ENCODE measurements at places on chromosomes 16 and 17.

DNA sequence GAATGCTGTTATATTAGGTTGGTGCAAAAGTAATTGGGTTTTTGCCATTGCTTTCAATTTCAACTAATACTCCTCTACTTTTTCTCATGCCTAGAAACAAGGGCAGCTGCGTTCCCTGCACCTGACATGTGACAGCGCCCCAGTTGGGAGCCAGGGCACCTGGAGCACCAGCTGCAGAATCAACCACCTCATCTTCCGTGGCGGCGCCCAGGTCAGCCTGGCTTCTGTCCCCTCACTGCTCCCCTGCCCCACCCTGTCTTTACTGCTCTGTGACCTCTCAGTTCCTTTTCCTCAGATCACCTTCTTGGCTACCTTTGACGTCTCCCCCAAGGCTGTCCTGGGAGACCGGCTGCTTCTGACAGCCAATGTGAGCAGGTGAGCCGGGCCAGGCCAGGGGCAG is 16.4 kb upstream of the ITGAD start:
- DNase-seq = no peak

DNA sequence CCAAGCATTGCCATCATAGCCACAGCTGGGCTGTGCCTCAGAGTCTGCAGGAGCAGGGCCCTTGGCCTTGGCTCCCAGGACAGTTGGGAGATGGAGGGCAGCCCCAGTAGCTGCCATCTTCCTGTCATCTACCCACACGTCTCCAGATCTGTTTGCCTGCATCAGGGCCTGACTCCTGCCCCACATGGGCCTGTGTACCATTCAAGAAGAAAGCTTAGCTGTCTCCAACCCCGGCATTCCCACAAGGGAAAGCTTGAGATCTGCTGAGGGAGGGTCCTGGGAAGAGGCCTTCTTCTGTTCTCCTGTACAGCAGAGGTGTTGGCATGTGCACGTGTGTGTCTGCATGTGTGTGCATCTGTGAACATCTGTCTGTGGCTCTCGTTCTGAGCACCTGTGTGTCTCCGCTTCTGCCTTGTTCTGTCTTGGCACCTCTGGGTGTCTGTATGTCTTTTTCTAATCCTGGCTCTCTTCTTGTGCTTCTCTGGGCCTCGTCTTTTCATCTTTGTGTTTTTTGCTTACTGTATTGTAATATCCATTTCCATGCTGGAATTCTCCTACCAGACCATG is 122.2 kb downstream of the MRM1 start:
- DNase-seq = no peak

DNA sequence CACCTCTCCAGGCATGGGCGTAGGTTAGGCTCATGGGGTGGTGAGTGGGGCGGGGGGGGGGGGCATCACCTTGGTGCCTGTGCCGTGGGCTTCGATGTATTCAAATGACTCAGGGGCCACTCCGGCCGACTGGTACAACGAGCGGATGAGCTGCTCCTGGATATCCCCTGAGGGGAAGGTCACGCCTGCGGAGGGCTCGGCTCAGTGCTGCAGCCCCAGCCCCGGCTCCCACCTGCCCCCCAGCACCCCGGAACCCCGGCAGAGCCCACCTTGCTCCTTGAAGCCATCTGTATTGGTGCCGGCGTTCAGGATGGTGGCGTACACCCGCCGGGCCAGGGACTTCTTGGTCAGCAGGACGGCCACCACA is 5.4 kb downstream of the FASN start:
- DNase-seq = no peak

- no peak for DNase-seq
Measured at GRCh38 chr17:76867578-76868175, 527 bp upstream of the MGAT5B start.

- no peak for DNase-seq
Measured at GRCh38 chr17:79650861-79651260, 40.0 kb upstream of the RBFOX3 start.

DNA sequence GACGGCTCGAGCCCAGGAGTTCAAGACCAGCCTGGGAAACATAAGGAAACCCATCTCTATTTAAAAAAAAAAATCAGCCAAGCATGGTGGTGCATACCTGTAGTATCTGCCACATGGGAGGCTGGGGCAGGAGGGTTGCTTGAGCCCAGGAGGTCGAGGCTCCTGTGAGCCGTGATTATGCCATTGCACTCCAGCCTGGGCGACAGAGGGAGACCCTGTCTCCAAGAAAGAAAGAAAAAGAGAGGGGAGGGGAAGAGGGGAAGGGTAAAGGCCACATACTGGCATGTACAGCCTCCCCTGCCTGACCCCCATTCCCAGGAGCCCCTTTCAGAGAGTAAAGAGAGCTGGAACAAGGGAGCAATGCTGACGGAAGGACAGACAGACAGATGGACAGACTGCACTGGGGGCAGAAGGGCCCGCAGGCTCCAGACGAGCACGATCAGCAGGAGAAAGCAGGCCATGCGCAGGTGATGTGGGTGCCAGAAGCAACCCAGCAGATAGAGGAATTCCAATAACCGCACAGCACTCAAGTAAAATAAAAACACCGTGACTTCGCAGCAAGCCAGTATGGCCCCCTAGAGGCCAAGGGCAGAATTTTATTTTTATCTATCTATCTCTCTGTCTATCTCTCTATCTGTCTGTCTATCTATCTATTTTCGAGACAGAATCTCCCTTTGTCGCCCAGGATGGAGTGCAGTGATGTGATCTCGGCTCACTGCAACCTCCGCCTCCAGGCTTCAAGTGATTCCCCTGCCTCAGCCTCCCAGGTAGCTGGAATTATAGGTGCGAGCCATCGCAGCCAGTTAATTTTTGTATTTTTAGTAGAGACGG is 27.1 kb upstream of the SNN start:
- no peak for DNase-seq

GRCh38 chr17:65243838-65244625 is 106.9 kb downstream of the RGS9 start:
- peak; percentile 24 for DNase-seq

DNA sequence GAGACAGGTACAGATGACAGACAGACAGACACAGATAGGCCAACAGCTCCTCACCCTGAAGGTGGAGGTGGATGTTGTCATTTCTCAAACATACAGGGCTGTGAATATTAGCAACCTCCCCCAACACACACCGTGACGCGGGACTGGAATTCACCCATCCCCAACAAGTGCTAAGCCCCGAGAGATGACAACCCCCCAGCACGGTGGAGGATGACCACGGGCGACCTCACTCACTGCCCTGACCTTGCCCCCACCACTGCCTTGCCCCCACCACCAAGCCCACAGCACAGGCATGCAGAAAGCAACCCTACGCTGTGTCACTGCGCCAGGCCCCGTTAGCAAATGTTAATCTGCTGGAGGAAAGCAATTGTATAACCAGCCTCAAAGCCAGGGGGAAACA is 4.9 kb upstream of the KRT17 start:
- no peak for DNase-seq

All from stimulated activated CD4-positive, alpha-beta T cell treated with anti-CD3 and anti-CD28 coated beads, Interleukin-1b, Interleukin-23, amount 100 ng/mL, for 48 hours (primary cell).